Right atrium auricular region (tissue), 2 donors: ENCODE measurements at places on chromosomes 5 and 9. TPM values are rescaled to one million over a fixed set of nuclear protein-coding genes. Genes with fewer than 3 reads are reported as not detected.
A peak's percentile ranks its signal among the peaks of the same experiment; 100 is the strongest.

DNA sequence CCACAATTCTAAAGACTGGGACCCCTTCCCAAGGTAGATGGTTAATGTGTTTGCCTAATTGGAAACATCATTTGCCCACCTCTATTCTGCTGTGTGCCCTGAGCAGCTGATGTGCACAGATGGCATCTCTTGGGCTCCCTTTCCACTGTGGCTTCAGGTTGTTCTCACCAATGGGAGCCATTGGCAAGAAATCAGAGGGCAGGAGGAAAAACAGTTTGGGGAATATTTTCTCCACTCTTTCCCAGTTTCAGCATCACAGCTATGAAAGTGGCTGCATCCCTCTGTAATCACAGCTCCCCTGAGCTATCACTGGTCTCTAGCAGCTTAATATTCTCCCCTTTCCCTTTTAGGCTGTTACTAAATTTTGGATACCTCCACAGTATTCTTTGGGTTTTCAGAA is 911.6 kb upstream of the SEMA6A start:
- no peaks in the 10 kb centered on the region for H3K4me1 ChIP-seq
- no peak overlapping the region for H3K4me3 ChIP-seq
- no peaks in the 10 kb centered on the region for H3K27me3 ChIP-seq
- no peaks in the 10 kb centered on the region for H3K36me3 ChIP-seq
- DNase-seq: no peak

DNA sequence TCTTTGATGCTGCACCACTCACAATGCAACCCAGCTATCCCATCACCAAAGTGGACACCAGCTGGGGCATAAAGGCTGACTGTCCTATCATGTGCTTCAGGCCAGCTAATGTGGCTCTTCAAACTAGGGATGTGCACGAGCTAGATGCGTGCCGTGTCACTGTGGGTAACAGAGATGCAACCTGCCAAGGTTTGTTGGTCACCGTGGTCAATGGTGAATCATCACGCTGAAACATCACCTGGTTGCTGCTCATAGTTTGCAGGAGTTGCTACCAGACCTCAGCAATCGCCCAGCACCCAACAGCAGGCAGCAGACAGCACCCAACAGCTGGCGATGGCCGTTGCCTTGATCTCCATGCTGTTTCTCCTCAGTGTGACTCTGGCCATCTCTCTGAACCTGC is 2.1 kb upstream of the PCDHGA1 start:
- no peaks in the 10 kb centered on the region for H3K36me3 ChIP-seq
- no peak for DNase-seq
- H3K4me1 ChIP-seq: no peaks in the 10 kb centered on the region
- H3K27ac ChIP-seq: no peak overlapping the region
- H3K27me3 ChIP-seq: no peaks in the 10 kb centered on the region

The PGM5 gene
- total RNA-seq: 281 TPM

DNA sequence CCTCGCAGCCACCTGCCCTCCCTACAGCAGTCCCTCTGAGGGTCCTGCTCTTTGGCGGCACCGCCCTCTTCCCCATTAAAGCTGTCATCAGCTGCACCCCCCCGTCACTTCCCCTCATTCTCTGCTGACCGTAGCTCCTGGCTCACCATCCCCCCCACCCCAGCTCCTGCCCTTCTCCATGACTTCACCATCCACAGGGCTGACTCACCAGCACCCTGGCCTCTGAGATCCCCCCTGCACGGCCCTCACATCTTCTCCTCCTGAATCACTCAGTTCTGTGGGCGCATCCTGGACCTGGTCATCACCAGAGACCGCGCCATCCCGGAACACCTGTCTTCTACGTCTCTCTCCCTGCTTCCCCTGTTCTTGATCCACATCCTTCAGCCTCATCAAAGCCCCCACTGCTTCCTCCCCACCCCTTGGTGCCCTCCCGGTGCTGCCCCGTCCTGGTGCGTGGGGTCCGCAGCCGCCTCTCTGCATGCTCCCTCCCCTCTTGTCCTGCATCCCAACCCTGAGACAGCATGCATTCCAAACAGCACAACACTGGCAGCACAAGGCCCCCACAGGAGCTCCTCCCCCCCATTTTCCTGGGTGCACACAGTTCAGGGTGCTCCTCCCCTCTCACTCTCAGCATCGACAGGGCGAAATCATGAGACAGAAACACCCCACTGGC is 12.9 kb downstream of the FLT4 start:
- no peaks in the 10 kb centered on the region for H3K4me1 ChIP-seq
- no peak overlapping the region for H3K27ac ChIP-seq
- no peak for DNase-seq
- no peaks in the 10 kb centered on the region for H3K36me3 ChIP-seq
- H3K27me3 ChIP-seq: no peaks in the 10 kb centered on the region

DNA sequence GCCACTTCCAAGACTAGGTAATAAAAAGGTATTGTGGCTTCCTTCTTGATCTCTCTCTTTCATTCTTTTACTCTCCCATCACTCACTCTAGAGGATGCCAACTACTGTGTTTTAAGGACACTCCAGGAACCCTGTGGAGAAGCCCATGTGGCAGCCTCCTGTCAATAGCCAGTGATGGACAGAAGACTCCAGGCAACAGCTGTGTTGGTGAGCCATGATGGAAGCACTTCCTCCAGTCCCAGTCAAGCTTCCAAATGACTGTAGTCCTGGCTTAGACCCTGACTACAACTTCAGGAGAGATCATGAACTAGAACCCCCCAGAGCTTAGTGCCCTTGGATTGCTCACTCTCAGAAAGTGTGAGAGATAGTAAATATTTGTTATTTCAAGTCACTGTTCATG is 123.9 kb downstream of the PPP2R2B start:
- H3K27me3 ChIP-seq: no peaks in the 10 kb centered on the region
- no peak overlapping the region for H3K27ac ChIP-seq
- no peaks in the 10 kb centered on the region for H3K36me3 ChIP-seq

- DNase-seq: no peak
- no peak overlapping the region for H3K27ac ChIP-seq
- H3K27me3 ChIP-seq: no peaks in the 10 kb centered on the region
Observed at GRCh38 chr9:112433499-112434392, 52.9 kb upstream of the KIAA1958 start.

The INSL6 gene
- total RNA-seq: not detected

GRCh38 chr5:53932351-53932750 is 371.9 kb downstream of the NDUFS4 start:
- no peak for DNase-seq
- H3K36me3 ChIP-seq: no peaks in the 10 kb centered on the region
- H3K27ac ChIP-seq: no peak overlapping the region
- H3K4me3 ChIP-seq: no peak overlapping the region
- H3K27me3 ChIP-seq: no peaks in the 10 kb centered on the region

DNA sequence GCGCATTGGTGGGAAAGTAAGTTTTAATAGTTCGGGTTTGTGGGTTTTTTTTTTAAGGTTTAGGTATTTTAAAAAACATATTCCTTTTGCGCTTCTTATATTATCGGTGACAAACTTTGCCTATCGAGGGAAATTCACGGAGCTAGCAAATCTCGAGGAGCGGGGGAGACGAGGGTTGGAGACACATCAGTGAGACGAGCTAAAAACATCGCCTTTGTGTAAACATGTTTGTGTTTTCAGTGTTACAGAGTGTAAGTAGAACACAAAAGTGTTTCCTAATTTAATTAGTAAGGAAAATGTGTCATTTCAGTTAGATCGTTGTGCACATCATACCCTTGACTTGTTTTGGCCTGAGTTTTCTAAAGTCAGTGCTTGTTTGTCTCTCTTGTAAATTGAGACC is 945 bp downstream of the BTF3 start:
- peaks cover 29% of the 10 kb centered on the region for H3K36me3 ChIP-seq
- DNase-seq: no peak
- H3K4me3 ChIP-seq: peak overlapping the region; percentile 92
- no peaks in the 10 kb centered on the region for H3K4me1 ChIP-seq
- H3K27me3 ChIP-seq: no peaks in the 10 kb centered on the region

The SAPCD2 gene
- total RNA-seq: 0.63 TPM

- H3K4me1 ChIP-seq: no peaks in the 10 kb centered on the region
- no peak overlapping the region for H3K4me3 ChIP-seq
- H3K27me3 ChIP-seq: no peaks in the 10 kb centered on the region
Observed at GRCh38 chr9:68955330-68955729, 58.6 kb downstream of the PRKACG start.

- no peak overlapping the region for H3K4me3 ChIP-seq
- H3K27me3 ChIP-seq: no peaks in the 10 kb centered on the region
- DNase-seq: no peak
- H3K4me1 ChIP-seq: no peaks in the 10 kb centered on the region
Observed at GRCh38 chr9:6978591-6978990, 220.8 kb downstream of the KDM4C start.

GRCh38 chr9:32490601-32491000 is 35.4 kb downstream of the RIGI start:
- no peaks in the 10 kb centered on the region for H3K4me1 ChIP-seq
- H3K4me3 ChIP-seq: no peak overlapping the region
- DNase-seq: no peak
- no peaks in the 10 kb centered on the region for H3K27me3 ChIP-seq
- H3K27ac ChIP-seq: no peak overlapping the region

GRCh38 chr5:92492908-92493307 is 1088.1 kb downstream of the NR2F1-AS1 start:
- no peak overlapping the region for H3K27ac ChIP-seq
- H3K36me3 ChIP-seq: no peaks in the 10 kb centered on the region

- no peaks in the 10 kb centered on the region for H3K36me3 ChIP-seq
- H3K27ac ChIP-seq: no peak overlapping the region
- H3K27me3 ChIP-seq: no peaks in the 10 kb centered on the region
- DNase-seq: no peak
Observed at GRCh38 chr5:4540375-4541173, 599.6 kb upstream of the ADAMTS16 start.

The ELAVL2 gene
- total RNA-seq: not detected

DNA sequence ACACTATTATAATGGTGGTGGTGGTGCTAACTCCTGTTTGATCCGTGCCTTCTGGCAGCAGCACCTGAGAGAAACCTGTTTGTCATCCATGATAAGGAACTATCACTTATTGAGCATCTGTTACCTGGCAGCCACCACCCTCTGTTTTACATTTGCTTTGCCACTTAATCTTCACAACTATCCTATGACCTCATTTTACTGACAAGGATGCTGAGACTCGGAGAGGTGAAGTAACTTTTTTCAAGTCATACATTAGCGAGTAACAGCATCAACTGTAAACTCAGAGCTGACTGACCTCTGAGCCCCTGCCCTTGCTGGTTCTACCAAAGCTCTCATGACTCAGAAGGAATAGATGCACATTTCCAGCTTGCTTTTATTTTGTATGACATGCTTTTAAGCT is 81.1 kb downstream of the EGFLAM start:
- no peak for DNase-seq
- H3K4me1 ChIP-seq: no peaks in the 10 kb centered on the region
- H3K27ac ChIP-seq: no peak overlapping the region
- no peak overlapping the region for H3K4me3 ChIP-seq
- no peaks in the 10 kb centered on the region for H3K27me3 ChIP-seq

DNA sequence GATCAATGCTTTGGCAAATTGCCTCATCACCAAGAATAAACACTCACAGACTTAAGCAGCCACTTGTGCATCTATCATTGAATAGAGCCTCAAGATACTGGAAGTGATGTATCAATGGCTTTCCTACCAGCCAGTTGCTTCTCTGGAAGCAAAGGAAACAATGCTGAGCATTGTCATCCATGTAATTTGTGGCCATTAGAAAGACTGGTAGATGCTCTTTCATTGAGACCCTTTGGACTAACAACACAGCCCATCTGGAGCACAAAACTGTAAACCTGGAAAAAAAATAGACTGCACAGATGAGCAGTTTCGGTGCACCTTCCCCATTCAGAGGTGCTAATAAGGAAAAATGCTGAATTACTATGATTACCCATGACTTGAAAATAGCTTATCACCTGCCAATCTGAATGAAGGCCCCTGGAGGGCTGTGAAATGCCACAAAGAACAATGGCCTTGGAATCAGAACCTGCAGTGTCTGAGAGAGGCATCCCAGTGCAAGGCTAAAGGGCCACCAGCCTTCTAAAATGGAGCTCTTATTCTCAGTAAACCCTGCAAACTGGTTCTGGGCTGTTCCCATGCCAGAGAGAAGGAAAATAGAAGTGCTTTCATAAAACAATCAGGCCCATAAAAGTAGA is 127.5 kb downstream of the RFK start:
- DNase-seq: no peak
- H3K27ac ChIP-seq: no peak overlapping the region
- H3K36me3 ChIP-seq: no peaks in the 10 kb centered on the region
- no peak overlapping the region for H3K4me3 ChIP-seq
- peaks cover 7% of the 10 kb centered on the region for H3K4me1 ChIP-seq
- H3K27me3 ChIP-seq: no peaks in the 10 kb centered on the region

GRCh38 chr9:36590231-36590630 is 17.5 kb downstream of the MELK start:
- no peak for DNase-seq
- H3K4me3 ChIP-seq: no peak overlapping the region
- H3K27ac ChIP-seq: no peak overlapping the region
- no peaks in the 10 kb centered on the region for H3K36me3 ChIP-seq
- H3K4me1 ChIP-seq: no peaks in the 10 kb centered on the region
- no peaks in the 10 kb centered on the region for H3K27me3 ChIP-seq

The UGT3A2 gene
- total RNA-seq: not detected

The GAPT gene
- total RNA-seq: not detected

The PRLR gene
- 0.15 TPM for total RNA-seq

GRCh38 chr5:94890907-94891306 is 272.4 kb downstream of the SLF1 start:
- H3K4me1 ChIP-seq: no peaks in the 10 kb centered on the region
- H3K36me3 ChIP-seq: no peaks in the 10 kb centered on the region
- H3K27ac ChIP-seq: no peak overlapping the region
- DNase-seq: no peak
- no peak overlapping the region for H3K4me3 ChIP-seq
- H3K27me3 ChIP-seq: no peaks in the 10 kb centered on the region

GRCh38 chr5:124697501-124697900 is 48.9 kb downstream of the ZNF608 start:
- no peaks in the 10 kb centered on the region for H3K27me3 ChIP-seq
- H3K36me3 ChIP-seq: no peaks in the 10 kb centered on the region
- no peaks in the 10 kb centered on the region for H3K4me1 ChIP-seq
- DNase-seq: no peak
